ENCODE measurements at places on chromosomes 6 and 20.

- no peak for DNase-seq
Measured at GRCh38 chr6:158322400-158322723, 10.1 kb downstream of the TULP4 start.

DNA sequence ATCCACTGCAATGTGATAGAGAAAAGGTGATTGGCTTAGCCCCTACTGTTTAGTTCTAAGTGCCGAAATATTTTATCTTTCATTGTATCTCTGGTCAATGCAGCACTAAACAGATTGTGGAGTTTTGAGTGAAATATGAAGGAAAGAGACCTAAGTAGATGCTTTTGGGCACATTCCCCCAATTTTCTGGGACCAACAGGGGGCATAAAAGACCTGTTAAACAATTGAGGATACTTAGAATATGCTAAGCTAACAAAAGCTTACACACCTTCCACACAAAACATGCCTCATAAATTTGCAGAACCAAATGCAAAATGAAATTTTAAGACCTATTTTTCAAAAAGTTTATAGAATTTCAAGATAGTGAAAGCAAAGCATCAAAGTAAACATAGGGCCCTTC is 746.9 kb downstream of the TBC1D32 start:
- DNase-seq = no peak

- no peak for DNase-seq
Measured at GRCh38 chr6:84766799-84767525, 2.6 kb upstream of the TBX18 start.

DNA sequence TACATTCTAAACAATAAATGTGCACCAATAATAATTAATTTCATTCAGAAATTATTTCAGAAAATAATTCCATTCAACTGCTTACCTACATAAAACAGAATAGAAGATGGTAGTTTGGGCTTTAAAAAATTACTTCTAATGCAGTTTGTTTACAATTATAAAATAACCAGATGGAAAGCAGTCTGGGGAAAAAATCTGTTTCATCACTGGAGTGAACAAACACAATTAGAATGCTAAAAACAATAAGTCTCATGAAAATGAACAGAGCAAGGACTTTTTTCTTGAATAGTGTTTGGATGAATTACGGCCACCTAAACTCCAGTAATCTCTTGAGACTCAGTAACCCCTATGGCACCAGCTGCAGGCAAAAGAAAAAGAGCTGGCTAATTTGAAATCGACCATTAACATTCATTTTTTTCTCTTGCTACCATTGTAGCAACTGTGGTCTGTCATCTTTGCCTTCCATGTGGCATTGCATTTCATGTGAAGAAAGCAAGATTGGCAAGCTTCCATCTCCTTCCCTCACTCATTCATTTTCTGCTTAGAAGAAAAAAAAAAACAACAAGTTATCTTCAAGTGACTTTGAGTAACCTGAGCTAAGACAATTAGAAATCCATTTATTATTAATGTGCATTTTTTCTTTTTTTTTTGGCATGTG is 88.4 kb upstream of the CEP85L start:
- no peak for DNase-seq

- DNase-seq = no peak
Measured at GRCh38 chr6:1606780-1607515, 2.8 kb upstream of the FOXC1 start.

Data from RWPE1 (cell line).